ENCODE measurements at places on chromosomes 1 and 21. TPM values are rescaled to one million over a fixed set of nuclear protein-coding genes. Genes with fewer than 3 reads are reported as not detected.
A peak's percentile ranks its signal among the peaks of the same experiment; 100 is the strongest.

DNA sequence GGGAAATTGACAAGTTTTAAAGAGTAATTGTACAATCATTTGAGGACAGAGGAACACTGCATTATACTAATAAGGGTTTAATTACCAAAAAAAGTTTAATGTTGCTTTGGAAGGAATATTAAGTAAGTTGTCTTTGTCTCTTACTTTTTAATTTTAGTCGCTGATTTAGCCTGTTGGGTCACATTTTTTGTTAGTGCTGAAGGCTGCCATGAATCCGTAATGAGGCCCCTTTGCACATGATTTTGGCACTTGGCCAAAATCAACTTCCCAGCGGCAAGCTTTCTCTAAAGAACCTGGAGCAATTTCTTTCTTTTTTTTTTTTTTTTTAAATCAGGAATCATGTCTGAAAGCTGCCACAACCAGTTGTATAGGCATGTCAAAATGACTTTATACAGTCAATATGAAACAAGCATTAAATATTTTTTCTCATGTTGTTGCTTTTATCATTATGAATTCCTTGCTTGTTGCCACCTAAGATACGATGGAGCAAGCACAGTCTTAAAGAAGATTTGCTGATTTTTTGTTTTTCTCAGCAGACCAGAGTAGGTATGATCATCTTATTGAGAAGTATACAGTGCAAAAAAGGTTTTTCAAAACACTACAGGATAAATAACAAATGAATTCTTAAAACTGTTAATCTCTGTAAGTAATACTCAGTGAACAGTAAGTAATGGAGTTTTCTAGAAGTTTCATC lies 690.4 kb downstream of the USP25 start:
- peak overlapping the region; percentile 81 for H3K4me3 ChIP-seq
- DNase-seq = no peak
- H3K27ac ChIP-seq = peak overlapping the region; percentile 91
- no peaks in the 10 kb centered on the region for H3K27me3 ChIP-seq

DNA sequence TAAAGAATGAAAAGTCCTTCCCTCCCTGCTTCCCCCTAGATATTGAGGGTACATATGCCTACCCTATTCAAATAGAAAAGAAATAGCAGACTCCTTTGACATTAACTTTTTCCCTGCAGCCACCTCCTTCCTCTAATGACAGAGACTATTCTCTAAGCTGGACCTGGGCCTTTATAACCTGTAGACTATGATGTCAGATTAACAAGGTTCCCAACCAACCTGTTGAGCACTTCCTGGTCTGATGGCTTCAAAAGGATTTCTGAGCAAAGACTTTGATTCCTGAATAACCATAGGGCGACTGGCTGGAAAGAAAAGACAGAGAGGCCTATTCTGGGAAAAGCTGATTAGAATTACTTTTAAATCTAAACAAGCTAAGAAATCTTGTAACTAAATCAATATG lies 18.4 kb upstream of the C1orf216 start:
- no peaks in the 10 kb centered on the region for H3K36me3 ChIP-seq
- DNase-seq = no peak
- peaks cover 18% of the 10 kb centered on the region for H3K4me1 ChIP-seq
- no peak overlapping the region for H3K27ac ChIP-seq

GRCh38 chr1:53461323-53462044 lies 2.3 kb downstream of the DMRTB1 start:
- H3K4me3 ChIP-seq = no peak overlapping the region
- H3K4me1 ChIP-seq = no peaks in the 10 kb centered on the region
- H3K27me3 ChIP-seq = peaks cover 4% of the 10 kb centered on the region
- DNase-seq = no peak
- H3K27ac ChIP-seq = no peak overlapping the region

The LPAR3 gene
- not detected for total RNA-seq

The CDC7 gene
- total RNA-seq = 6.6 TPM

The TNFRSF8 gene
- not detected for total RNA-seq

The KCNC4 gene
- 1.1 TPM for total RNA-seq

The ANKRD45 gene
- total RNA-seq = 0.24 TPM

The ATF3 gene
- 18.7 TPM for total RNA-seq

- no peaks in the 10 kb centered on the region for H3K36me3 ChIP-seq
- H3K4me1 ChIP-seq = peaks cover 20% of the 10 kb centered on the region
- no peaks in the 10 kb centered on the region for H3K27me3 ChIP-seq
- no peak overlapping the region for H3K4me3 ChIP-seq
Observed at GRCh38 chr21:35414507-35415139, 365.5 kb upstream of the RUNX1 start.

GRCh38 chr1:193806079-193807048 lies 620.0 kb upstream of the B3GALT2 start:
- H3K27ac ChIP-seq = no peak overlapping the region
- H3K4me3 ChIP-seq = no peak overlapping the region
- no peaks in the 10 kb centered on the region for H3K4me1 ChIP-seq
- no peaks in the 10 kb centered on the region for H3K36me3 ChIP-seq

The ZNF697 gene
- total RNA-seq = 8.3 TPM

All from osteocyte (in vitro differentiated cells).